ENCODE measurements at places on chromosomes 1 and 21.
A peak's percentile ranks its signal among the peaks of the same experiment; 100 is the strongest.

GRCh38 chr1:202233171-202233570 is 39.6 kb downstream of the LGR6 start:
- no peak for DNase-seq

DNA sequence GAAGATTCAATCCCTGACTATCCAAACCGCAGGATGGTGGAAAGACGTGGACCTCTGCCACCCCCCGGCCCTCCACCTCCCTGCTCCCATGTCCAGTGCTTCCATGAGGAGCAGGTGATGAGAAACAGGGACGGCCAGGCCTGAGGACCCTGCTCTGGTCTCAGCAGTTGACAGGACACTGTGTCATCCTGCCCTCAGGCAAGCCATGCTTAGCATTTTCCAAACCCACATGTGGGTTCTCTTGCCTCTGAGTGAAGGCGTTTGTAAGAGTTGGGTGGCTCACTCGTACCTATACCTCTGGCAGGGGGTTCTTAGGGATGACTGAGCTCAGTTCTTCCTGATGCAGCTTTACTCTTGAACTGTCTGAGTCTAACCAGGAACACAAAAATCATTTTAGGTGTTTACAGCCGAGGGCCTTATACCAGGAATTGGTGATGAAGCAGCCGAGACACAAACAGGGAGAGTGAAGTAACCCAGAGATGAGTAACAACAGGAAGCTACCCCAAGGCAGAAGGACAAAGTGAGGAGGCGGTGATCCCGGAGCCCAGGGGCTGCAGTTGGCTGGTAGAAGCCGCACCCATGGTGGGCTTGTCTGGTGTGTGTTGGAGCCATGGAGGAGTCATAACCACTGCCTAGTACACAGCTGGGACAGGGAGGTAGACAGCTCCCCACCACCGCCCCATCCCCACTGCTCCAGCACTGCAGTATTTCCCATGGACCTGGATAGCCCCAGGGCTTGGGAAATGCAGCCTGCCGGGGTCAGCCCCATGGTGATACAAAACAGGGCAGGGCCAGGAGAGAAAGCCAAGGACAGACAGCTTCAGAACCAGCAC is 21.4 kb downstream of the MYBPH start:
- no peak for DNase-seq

DNA sequence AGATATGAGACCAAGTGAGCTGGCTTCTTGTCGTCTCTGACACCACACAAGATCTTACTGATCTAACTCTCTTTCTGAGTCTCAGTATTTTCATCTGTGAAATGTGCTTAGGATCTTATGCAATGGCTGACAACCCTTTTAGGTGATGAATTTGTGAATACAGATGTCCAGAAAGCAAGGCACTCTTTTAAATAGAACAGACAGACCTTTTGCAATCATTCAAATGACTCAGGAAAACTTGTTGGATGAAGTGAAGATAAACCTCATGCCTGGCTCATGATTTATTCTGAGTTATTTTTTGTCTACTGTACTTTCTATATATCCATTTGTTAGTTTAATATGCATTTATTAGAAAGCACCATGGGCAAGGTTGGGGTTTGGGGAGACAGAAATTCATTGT is 411.3 kb downstream of the PTPRU start:
- DNase-seq, result no peak

DNA sequence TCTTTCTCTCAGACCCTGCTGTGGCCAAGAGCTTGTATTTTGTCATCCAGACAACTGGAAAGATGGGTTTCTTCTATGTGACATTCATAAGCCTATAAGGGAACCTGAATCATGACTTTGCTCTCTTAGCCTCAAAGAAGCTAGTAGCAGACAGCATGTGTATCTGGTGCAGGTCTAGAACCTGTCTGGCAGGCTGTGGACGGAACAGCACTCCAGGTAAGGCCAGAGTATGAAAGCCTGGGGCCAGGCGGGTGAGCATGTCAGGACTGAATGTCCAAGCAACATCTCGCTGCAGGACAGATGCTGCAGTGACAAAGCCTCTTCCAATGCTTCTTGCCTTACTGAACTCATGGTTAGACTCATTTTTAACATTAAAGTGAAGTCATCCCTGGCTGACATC is 32.8 kb downstream of the AKNAD1 start:
- no peak for DNase-seq

- peak; percentile 10 for DNase-seq
These were observed 14.4 kb downstream of the CXADR start for GRCh38 chr21:17527240-17527639.

GRCh38 chr1:17447501-17447992 is 8.1 kb upstream of the RCC2 start:
- no peak for DNase-seq

GRCh38 chr1:106063510-106063909 is 993.0 kb upstream of the PRMT6 start:
- DNase-seq, result no peak

DNA sequence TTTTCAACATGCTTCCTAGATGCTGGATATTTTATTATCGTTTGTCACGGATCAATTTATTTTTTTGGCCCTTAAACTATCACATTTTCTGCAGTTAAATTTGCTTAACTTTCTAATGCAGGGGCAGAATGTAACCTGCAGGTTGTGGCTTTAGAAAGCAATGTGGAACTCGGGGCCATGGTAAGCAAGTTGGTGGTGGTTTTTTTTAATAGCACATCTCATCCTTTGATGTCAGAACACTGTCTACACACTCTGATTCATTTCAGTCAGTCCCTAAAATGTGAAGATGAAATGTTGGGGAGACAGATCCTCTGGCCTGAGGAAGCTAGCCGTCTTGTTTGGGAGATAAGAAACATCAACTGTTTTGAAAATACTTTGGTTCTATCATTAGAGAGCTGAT is 89.5 kb downstream of the GALNT2 start:
- no peak for DNase-seq

DNA sequence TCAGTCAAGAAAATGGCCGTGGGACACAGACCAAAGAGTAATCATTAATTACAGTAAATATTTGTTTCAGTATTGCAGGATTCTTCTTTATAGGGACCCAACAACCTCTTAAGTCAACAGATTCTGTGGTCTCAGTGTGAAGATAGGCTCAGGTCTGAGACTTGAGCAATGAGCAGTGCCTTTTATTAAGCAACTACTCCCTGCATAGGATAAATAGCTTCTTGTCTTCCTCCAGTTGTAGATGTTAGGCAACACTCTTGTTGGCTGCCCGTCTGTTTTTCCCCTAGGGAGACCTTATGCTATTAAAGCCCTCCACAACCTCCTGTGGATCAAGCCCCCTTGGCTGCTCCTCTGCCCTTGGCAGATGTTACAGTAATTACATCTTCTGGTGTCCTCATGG is 1.8 kb upstream of the OMA1 start:
- no peak for DNase-seq

DNA sequence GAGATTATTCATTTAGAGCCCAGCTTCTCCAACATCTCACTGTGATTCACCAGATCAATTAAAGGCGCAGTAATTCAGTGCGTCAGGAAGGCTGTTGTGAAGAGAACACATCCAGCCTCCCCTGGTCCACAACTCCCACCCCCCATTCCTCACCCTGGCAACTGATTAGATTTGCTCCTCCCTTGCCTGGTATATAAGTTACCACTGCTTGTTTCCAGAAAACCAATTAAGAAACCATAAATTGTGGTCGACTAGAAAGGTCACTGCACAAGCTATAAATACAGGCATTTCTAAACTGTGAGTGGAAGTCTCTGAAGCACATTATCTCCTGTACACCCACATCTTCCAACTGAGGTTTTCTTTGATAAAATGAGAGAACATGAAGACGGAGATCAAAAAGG is 41.9 kb downstream of the FAM163A start:
- no peak for DNase-seq

- no peak for DNase-seq
These were observed 21.8 kb downstream of the GBP2 start for GRCh38 chr1:89104147-89104546.

DNA sequence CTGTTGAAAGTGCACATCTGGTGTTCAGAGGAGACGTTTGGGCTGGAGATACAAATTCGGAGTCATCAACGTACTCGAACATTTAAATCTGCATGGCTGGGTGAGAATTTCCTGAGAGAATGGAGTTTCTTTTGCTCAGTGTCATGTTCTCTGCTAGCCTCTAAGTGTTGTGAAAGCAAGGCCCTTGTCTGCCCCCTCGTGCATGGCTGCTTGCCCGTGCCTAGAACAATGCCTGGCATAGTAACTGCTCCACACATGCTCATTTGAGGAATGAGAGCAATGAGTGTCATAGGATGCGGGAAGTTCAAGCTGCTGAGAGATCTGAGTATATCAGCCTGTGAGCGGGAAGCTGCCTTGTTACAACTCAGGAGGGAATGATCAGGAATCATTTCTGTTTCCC is 171.1 kb upstream of the CSF3R start:
- peak; percentile 16 for DNase-seq

DNA sequence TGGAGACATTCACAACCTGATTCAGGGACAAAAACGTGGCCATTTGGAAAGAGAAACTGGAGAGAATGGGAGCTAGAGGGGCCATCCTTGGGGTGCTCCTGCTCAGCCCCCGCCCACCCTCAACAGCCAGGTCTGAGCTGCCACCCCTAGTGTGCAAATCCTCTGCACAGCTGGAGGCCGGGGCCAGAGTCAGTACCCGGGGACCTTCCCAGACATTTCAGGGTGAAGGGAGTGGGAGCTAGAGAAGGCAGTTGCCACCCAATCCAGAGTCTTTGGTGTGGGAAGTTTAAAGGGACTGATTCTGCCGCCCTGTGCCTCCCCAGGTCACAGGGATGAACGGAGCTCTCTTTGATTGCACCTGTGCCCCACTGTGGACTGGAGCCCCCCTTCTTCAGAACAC is 397.4 kb downstream of the MATN1 start:
- no peak for DNase-seq

DNA sequence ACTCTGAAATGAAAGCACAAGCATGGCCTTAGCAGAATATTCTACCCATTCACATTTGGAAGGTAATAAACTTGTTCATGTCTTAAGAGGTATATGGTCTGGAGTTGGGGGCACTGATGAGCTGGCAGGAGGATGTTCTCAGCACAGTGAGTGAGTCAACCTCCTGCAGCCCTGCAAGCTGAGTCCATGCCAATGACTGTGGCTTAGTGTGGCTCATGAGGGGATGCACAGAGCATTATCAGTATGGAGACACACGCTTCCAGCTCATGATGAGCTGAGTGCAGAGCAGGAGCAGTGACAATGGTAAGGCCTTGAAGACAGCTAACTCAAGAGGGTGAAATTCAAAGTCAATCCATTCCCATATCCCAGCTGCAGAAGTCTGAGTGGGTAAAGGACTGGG is 102.3 kb downstream of the TNFSF18 start:
- DNase-seq, result peak; percentile 56

DNA sequence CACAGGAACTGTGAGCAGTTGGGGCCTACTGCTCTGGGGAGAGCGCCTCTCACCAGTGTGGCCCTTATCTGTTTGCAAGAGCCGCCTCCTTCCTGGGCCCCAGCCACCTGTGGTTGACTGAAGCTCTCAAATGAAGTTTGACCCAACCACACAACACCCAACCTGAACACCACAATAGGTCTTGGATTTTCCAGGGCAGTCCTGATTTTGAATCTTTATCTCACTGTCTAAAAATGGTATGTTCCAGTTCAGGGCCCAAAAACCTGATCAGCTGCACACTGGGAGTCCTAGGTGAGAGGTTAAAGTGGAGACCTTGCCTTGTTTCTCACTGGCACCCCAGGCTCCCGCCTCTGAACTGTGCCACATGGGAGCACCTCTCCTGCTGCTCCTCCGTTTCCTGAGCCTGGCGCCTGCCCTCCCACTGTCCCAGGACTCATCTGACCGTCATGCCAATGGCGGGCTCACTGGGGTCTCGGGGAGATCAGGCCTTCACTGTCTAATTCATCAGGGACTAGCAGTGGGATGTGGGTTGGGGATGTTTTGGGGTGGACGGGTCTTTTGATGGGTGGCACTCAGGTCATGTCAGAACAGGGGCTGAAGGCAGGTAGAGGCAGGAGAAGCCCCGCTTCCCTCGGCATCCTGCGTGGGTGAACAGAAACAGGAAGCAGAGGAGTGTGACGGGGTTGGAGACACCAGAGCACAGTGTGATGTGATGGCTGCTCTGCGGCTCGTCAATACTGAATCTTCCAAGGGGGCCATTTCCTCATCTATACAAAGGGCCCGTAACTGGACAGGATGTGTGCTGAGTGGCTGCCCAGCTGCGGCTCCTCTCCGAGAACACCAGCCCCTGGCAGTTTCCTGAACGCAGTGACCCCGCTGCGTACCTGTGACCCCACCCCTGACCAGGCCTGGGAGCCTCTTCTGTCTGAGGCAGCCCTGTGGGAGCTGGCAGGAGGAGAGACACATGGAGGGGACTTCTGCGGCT is 59.6 kb upstream of the ITPKB start:
- DNase-seq, result no peak

DNA sequence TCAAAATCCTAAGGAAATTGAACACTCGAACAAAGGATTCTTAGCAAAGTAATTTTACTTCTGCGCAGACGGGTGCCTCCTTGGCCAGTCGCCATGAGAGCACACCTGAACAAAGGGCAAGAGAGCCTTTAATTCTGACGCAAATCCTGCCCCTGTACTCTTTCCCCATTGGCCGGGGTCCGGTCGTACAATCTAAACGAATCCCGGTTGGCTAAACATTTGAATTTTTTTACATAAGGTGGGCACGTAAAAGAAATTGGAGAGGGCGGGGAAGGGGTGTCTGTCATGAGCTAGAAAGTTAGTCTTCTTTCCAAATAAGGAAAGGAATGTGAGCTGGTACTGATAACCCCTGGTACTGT is 8.2 kb upstream of the IL22RA1 start:
- no peak for DNase-seq

GRCh38 chr1:178232949-178233348 is 139.0 kb downstream of the RASAL2 start:
- DNase-seq, result no peak
